Retinal pigment epithelial cell (primary cell): ENCODE measurements at places on chromosomes 2 and 18.

GRCh38 chr2:30683236-30683956, 123.8 kb downstream of the CAPN13 start:
- no peak for DNase-seq

- peak; percentile 92 for DNase-seq
These were observed 35.2 kb downstream of the TTLL4 start for GRCh38 chr2:218745559-218746469.

DNA sequence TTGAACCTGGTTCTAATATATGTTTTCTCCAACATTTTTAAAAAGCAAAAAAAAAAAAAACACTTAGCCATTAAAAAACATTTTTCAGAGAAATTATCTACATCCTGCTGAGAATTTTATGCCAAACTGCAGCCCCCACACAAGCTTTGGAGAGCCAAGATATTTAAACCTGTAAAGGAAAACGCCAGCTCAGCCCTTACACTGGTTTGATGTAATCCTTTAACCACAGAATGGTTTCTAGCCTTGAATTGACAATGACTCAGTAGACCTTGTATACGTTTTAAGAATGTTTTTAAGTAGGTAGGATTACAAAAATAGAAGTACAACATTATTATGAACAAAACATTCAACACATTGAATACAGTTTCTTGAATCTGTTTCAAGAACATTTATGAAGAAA, 113.6 kb downstream of the BABAM2 start:
- DNase-seq, result peak; percentile 88

GRCh38 chr18:58787536-58788149, 77.0 kb upstream of the ZNF532 start:
- DNase-seq, result no peak

DNA sequence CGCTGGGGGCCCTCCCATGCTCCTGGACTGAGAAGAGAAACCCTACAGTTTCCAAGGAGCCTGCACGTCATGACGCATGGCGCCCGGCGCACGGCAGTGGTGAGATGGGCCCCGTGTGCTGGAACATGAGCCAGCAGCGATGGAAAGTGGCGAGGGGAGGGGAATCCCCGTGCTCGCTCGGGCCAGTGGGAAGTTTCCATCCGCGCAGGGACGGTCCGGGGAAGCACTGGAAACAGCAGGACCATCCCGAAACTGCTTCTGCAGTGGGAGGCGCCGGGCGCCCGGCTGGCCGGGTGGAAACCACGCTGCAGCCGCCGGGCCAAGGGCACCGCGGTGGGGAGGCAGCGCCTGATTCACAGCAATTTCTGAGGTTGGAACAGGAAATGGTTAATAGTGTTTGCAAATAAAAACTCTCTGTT, 4.9 kb upstream of the PDCD1 start:
- DNase-seq, result no peak

- no peak for DNase-seq
These were observed 36.0 kb downstream of the ARHGEF4 start for GRCh38 chr2:130872741-130873125.

DNA sequence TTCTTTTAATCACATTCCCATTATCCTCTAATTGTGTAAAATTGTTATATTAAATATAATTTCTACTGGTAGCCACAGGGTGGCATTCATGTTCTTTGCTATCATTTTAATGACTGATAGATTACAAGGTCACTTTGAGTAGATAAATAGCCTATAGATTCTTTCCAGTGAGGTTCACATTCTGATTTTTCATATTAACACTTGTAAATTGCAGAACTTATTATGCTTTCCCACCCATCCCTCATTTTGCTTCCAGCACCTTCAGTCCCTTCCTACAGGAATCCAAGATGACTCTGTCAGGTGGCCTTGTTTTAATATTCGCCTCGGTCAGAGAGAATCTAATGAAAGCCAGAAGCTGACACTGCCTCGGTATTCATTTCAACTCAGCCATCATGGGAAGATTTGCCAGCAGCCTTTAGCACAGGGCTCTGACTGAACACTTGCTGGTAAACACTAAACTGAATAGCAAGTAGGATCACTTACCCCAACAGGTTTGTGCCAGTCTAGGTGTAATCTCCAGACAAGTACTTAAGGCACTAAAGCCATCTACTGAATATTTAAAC, 101.2 kb upstream of the FSHR start:
- DNase-seq, result no peak

- DNase-seq, result no peak
These were observed 100.2 kb downstream of the ARHGAP15 start for GRCh38 chr2:143229411-143229810.

GRCh38 chr2:69561101-69561500, 82.4 kb downstream of the AAK1 start:
- DNase-seq, result no peak

DNA sequence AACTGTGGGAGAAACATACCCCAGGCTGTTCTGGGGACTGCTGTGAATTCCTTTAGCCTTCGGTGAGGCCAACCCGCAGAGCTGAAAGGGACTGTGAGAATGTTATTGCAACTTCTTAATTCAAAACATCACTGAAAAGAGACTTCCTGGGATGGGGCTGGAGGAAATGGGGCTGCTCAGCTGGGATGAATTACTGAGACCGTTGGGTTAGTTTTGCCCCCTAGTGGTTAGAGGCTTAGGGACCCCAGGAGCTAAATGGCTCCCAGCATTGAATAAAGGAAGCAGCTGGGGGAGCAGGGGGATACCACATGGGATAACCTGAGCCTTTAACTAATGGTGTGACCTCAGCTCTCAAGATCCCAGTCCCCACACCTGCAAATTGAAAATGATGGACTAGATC, 941.1 kb upstream of the FANCL start:
- DNase-seq, result no peak

- no peak for DNase-seq
These were observed 404.9 kb downstream of the CPS1 start for GRCh38 chr2:210961249-210961648.

DNA sequence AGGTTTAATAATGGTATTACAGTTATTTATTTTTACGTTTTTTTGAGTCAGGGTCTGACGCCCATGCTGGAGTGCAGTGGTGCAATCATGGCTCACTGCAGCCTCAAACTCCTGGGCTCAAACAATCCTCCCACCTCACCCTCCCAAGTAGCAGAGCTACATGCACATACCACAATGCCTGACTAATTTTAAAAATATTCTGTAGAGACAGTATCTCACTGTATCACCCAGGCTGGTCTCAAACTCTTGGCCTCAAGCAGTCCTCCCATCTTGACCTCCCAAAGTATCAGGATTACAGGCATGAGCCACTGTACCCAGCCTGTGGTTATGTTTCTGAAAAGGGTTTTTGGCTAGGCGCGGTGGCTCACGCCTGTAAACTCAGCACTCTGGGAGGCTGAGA, 120.8 kb downstream of the ESCO1 start:
- no peak for DNase-seq

DNA sequence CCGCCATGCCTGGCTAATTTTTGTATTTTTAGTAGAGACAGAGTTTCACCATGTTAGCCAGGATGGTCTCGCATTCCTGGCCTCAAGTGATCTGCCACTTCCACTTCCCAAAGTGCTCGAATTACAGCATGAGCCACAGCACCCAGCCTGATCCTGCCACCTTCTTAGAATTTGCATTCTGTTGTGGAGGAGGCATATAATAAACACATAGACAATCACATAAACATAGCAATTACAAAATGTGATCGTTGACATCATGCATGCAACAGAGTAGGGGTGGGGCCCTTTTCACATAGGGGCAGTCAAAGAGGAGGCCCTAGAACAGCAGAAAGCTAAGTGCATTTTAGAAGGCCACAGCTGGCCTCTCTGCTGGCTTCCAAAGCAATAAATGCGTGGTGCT, 39.9 kb upstream of the TSPYL6 start:
- no peak for DNase-seq

GRCh38 chr2:174607989-174608865, 10.6 kb upstream of the WIPF1 start:
- DNase-seq, result no peak

DNA sequence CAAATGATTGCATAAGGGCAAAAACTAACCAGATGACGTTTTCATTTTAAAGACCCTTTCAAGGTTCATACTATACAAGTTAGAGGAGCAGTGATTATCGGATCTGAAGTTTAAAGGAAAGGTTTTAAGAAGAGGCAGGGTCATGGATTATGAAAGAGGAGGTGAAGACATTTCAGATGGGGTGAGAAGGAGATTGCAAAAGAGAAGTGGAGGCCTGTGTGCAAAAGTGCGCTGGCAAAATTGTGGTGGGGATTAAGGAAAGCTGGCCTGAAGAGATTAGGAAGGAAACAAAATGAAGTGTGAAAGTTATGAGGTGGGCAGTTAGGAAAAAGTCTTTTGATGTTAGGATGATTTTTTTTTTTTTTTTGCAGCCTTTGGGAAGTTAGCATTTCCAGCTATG, 935.7 kb upstream of the FAM98A start:
- no peak for DNase-seq

DNA sequence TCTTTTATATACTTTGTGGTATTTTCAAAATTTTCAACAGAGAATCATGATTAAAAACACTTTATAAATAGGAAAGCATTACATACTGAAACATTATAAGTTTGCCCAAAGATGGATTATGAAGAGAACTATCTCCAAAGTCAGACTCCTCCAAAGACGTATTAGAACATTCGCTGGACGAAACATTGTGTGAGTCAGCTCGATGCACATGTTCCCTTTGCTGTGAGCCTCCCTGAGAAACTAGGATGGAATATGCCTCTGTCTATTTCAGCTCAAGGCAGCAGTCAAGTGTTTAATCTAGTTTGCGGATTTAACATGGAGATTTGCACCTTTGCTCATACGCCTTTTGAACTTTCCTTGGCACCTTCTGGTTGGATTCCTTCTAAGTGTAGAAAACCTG, 92.2 kb upstream of the NCKAP5 start:
- DNase-seq, result no peak

DNA sequence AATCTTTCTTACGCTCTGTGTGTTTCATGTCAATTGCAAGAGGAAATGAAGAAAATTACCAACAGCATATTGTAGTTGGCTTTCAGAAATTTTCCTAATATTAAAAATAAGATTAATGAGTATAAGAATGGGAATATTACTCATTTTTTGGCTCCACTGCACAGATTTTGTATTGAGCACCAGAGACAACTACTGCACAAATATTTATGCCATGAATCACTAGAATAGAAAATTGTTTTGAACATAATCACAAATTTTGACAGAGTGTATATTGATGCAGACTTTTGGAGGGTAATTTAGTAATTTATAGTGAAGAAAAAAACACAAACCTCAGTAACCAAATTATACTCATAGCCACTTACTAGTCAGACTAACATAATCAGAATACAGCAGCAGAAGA, 118.3 kb downstream of the DOK6 start:
- DNase-seq, result no peak

DNA sequence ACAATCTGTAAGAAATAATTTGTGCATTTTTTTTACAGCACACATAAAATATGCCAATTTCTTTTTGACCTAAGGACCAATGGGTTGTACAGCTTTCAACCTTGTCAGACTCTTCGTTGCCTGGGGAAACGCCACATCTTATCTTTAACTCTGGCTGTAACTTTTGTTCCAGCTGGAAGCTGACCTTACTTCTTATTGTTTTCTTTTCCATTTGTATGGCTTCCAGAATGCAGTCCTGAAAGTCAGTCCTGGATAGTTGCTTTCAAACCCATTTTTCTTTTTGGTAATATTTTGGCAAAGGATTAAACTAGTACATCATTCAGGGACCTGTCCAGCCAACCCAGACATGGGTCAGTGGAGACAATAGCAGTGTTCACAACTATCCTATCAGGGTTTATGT, 686.5 kb upstream of the CDH2 start:
- DNase-seq, result no peak

DNA sequence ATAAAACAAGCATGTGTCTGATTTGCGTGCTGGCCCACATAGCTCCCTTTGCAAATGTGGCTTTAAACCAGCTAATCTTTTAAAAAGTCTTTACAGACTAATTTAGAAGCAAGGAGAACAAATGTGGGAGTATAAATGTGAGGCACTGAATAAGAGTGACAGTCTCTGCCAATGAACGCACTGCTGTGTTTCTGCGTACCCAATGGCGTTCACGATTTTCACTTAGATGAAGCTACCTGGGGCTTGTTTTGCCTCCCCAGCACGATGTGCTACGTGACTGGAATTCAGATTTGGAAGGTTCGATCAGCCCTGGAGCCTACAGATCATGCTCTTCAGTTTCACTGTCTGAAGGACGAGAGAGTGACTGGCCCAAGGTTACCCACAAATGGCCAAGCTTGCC, 10.8 kb upstream of the CRACDL start:
- no peak for DNase-seq

DNA sequence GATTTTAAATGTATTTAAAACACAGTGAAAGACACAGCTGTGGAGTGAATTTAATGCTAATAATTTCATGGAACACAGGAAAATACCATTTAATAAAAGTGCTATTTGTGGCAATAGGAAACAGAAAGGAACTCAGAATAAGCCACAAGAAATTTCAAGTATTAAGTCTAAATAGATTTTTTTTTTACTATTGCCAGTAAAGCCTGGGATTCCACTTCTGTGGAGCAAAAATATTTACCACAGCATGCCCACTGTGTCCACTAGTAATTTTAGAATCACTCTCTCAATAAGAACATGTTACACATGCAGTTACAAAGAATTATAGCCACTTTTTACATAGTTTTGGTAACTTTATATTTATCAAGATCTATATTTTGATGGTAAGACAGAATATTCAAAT, 17.2 kb downstream of the KCTD18 start:
- no peak for DNase-seq

- DNase-seq, result no peak
These were observed 141.6 kb downstream of the DHRS9 start for GRCh38 chr2:169210917-169211316.

- no peak for DNase-seq
These were observed 73.8 kb downstream of the RPIA start for GRCh38 chr2:88765154-88765888.

- DNase-seq, result peak; percentile 53
These were observed 5.2 kb upstream of the CHCHD5 start for GRCh38 chr2:112579241-112579640.
